Aorta (tissue), 5 donors: ENCODE measurements at places on chromosomes 7 and 10.

GRCh38 chr10:118045837-118046394 lies 825 bp downstream of the RAB11FIP2 start:
- peak overlapping the region; percentile 70 for H3K27ac ChIP-seq
- H3K4me3 ChIP-seq, result peak overlapping the region; percentile 81
- H3K4me1 ChIP-seq, result no peaks in the 10 kb centered on the region
- H3K27me3 ChIP-seq, result no peaks in the 10 kb centered on the region

DNA sequence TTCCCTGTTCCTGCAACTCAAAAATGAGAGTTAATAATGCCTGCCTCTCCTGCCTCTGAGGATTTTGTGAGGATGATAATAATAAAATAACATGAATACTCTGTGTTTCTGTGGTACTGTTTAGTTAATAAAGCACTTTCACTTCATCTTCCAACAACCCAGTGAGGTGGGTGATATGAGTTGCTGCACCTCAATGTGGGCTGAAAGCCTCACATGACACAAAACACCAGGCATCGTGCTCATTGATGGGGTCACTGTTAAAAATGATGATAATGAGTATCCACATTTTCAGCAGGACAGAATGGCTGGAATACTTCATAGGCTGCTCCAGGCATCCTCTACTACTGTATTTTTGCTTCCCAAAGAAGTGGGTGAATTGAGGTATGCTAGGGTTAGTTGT lies 222.8 kb upstream of the NRP1 start:
- no peaks in the 10 kb centered on the region for H3K27me3 ChIP-seq
- H3K36me3 ChIP-seq, result no peaks in the 10 kb centered on the region
- no peak overlapping the region for H3K4me3 ChIP-seq
- no peaks in the 10 kb centered on the region for H3K4me1 ChIP-seq
- no peak overlapping the region for H3K27ac ChIP-seq

GRCh38 chr10:131658476-131659110 lies 242.2 kb upstream of the PPP2R2D start:
- no peaks in the 10 kb centered on the region for H3K36me3 ChIP-seq
- H3K4me1 ChIP-seq, result no peaks in the 10 kb centered on the region
- peak; percentile 52 for DNase-seq
- H3K4me3 ChIP-seq, result no peak overlapping the region

DNA sequence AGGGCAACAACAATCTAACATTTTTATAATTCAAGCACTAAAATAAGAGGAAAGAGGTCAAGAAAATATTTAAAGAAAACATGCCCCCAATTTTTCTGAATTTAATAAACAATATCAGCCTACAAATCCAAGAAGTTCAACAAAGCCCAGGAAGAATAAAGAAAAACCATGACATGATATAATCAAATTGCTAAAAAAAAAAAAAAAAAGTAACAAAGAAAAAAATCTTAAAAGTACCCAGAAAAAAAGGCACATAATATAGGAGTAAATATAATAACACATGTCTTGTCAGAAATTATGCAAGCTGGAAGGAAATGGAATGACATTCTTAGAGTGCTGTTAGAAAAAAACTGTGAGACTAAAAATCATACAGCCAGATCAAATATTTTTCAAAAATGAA lies 151.4 kb downstream of the IMMP2L start:
- H3K27ac ChIP-seq, result no peak overlapping the region
- H3K27me3 ChIP-seq, result no peaks in the 10 kb centered on the region
- DNase-seq, result no peak
- H3K4me1 ChIP-seq, result peaks cover 5% of the 10 kb centered on the region
